ENCODE measurements at places on chromosomes 11 and 22.

DNA sequence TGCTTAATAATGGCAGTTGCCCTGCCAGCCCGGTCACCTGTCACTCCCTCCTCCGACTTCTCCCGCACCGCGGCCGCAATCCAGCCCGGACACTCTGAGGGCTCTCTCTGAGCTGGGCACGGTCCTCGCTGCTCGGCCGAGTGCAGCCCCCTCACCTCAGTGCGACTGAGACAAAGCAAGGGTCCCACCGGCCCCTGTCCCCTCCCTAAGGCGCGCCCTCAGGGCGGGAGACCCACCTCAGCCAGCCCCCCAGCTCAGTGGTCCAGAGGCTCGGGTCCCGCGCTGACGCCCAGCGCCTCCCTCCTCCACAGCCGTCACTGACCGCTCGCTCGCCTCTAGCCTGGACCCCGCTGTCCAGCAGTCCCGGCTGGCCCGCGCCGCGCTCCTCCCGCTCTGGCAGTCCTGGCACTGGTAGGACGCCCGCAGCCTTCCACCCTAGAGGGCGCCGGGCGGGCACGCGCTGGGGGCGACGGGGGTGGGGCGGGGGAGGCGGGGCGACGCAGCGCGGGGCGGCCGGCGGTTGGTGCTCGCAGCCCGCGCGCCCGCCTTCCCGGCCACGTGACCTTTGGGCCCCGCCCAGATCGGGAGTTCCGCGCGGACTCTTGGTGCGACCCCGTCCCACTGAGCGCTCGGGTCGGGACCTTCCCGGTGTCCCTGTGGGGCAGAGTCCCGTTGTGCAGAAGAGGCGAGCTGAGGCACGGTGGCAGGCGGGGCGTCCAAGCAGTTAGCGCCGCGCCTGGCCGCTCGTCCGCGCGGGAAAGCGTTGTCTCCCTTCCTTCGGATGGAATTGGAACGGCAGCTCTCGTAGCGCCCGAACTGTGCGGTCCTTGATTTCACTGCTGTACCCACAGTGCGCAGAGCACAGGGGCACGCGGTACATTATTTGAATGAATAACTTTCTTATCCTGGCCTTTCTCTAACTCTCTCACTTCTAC, 7.8 kb upstream of the L3MBTL2 start:
- DNase-seq = peak; percentile 65

- DNase-seq = no peak
Observed at GRCh38 chr11:119341222-119342022, 739 bp upstream of the C1QTNF5 start.

GRCh38 chr11:119680541-119681360, 48.2 kb downstream of the NECTIN1 start:
- no peak for DNase-seq

- no peak for DNase-seq
Observed at GRCh38 chr22:29625090-29625825, 21.8 kb downstream of the NF2 start.

DNA sequence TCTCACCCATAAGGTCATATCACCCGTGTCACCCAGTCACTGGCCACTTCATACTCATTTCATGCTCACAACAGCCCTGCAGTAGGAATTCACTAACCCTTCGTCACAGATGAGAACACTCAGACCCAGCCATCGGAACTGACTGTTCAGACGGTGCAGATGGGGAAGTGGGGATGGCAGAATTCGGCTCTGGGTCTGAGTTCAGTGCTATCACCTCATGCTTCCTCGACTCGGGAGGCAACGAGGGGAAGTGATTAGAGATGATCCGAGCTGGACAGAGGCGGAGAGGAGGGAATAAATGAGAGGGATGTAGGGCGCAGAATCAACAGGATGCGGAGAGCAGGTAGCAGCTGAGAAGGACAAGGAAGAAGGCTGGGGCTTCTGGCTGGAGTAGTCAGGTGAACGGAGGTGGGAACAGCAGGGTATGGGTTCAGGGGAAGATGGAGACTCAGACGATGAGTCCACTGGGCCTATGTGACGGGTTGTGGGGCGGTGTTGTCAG, 4.7 kb downstream of the B3GNT6 start:
- no peak for DNase-seq

DNA sequence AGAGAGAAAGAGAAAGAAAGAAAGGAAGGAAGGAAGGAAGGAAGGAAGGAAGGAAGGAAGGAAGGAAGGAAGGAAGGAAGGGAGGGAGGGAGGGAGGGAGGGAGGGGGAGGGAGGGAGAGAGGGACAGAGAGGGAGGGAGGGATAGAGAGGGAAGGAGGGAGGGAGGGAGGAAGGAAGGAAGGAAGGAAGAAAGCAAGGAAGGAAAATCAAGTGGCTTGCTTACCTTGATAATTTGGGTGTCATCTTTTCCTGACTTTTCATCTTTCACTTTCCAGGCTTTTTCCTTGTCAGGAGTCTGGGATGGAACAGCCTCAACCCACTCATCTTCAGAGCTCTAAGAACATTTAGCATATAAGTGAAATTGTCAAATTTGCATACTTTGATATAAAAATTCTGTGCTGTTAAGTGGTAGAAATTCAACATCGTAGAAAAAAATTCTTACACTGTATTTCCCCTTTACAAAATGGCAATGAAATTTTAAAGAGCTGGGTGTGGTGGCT, 14.9 kb downstream of the CWF19L2 start:
- no peak for DNase-seq
